Posterior cingulate gyrus (tissue), 11 donors: ENCODE measurements at places on chromosomes 16 and 17.
A peak's percentile ranks its signal among the peaks of the same experiment; 100 is the strongest.

DNA sequence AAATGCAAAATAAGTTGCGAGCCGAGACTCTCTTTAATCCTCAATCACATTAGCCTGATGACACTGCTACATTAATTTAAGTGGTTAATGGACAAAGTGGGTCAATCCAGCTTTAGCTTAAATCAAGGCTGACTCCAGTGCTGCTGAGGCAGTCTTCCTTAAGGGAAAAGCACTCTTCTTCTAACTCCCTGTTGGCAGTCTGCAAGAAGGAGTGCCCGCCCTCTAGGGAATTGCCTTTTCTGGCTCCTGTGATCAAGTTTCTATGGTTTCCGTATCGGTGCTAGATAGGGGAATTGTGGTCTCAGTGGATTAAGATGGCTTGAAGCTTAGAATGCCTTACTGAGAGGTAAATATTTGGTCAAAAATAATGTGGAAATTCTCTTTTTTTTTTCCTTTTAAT, 41.0 kb downstream of the HS3ST3B1 start:
- no peak for DNase-seq

- DNase-seq: peak; percentile 52
Observed at GRCh38 chr16:89347807-89348206, 130.3 kb downstream of the ZNF778 start.

GRCh38 chr16:78493573-78493972, 394.1 kb downstream of the WWOX start:
- DNase-seq: no peak

DNA sequence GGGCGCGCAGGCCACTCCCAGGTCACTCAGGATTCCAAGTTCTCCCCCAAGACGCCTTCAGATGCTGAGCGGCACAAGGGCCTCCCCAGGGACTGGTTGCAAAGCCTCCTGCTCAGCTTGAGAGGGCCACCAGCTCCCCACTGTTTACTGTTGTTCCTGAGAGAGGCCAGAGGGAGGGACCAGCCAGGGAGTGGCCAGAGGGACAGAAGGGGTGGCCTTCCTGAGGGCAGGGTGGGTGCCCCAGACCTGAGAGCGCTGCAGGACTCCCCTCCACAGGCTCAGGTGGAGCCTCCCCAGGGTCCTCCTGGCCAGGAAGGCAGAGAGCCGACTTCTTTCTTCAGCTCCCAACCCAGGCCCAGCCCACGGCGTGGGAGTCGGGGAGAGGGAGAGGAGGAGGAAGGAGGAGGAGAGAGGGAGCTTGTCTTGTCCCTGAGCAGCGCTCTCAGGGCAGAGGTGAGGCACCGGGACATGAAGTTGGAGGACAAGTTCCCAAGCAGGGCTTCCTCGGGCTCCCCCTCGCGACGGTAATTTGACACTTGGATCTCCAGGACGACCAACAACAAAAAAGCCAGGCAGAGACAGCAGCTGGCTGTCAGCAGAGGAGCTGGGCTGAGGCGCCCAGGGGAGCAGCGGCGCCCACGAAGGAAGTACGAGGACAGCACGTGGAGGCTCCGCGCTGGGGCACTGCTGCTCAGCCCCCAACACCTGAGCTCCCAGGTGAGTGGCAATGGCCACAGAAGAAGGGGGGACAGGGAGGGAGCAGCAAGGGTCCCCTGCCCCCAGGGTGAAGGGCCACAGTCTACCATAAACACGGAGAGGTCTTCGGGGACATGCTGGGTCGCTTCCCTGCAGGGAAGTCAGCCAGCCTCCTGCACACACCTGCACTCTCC, 497 bp downstream of the SMIM5 start:
- peak; percentile 84 for DNase-seq

- no peak for DNase-seq
Observed at GRCh38 chr17:57033296-57033695, 51.8 kb upstream of the AKAP1 start.

GRCh38 chr16:4404247-4404966, 12.0 kb downstream of the CORO7 start:
- peak; percentile 36 for DNase-seq

- DNase-seq: no peak
Observed at GRCh38 chr16:78705694-78706093, 606.2 kb downstream of the WWOX start.

DNA sequence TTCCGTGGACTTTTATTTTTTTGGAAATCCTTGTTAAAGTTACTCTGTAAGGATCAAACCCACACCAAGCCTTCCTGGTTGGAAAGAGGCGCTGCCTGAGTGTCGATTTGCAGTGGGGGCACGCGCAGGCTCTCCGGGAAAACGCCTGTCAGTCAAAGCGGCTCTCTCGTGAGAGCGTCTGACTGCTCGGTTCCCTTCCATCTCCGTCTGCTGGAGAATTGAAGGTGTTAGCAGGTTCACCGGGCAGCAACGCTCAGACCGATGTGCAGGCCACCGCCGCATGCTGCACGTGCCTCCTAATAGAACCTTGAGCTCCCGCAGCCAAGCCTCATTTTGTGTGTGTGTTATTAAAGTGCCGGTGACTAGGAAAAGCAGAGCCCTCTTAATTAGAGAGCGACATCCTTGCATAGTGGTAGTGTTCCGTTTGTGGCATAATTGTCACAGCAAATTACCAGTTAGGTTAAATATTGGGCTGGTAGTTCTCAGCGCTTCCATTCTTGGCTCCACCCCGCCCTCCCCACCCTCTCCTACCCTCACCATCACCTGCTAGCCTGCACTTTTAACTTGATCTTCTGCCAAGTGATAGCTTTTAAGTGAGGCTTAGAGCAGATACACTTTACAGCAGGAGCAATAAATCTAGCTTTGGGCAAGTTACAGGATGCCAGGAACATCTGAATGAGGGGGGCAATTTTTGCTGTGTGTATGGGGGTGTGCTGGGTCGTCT, 75.5 kb downstream of the RPA1 start:
- DNase-seq: peak; percentile 73

GRCh38 chr16:81221731-81222130, 16.8 kb upstream of the BCO1 start:
- no peak for DNase-seq

DNA sequence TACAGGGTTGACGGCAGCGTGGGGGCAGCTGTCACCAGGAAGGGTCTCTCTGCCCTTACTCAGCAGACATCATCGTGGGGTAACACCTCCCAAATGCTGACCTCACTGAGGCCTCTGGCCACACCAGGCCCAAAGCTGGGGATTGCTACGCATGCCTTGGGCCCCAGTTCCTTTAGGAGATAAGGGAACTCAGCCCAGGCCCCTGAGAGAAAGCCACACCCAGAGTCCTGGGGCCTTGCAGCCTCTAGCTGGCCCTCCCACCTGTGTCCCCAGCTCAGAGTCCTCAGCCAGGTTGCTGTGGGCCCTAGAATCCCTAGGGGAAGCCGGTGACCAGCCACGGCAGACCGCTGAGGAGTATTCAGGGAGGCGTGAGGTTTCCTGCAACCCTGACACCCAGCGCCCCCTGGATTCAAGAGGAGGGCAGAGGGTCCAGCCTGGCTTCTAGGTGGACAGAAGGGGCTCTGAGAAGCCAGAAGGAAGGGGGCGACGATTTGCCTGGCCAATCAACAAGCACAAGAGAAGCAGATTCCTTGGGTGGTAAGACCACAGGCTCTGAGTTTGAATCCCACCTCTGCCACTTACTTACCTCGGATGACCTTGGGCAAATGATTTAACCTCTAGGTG, 10.3 kb upstream of the GINS2 start:
- DNase-seq: no peak

GRCh38 chr16:17469011-17469740, 1.6 kb downstream of the XYLT1 start:
- no peak for DNase-seq

- no peak for DNase-seq
Observed at GRCh38 chr16:14462811-14463210, 167.2 kb downstream of the PARN start.

- DNase-seq: peak; percentile 50
Observed at GRCh38 chr16:69727916-69728270, 1.5 kb upstream of the NQO1 start.

- no peak for DNase-seq
Observed at GRCh38 chr16:66275775-66276428, 90.6 kb upstream of the CDH5 start.

DNA sequence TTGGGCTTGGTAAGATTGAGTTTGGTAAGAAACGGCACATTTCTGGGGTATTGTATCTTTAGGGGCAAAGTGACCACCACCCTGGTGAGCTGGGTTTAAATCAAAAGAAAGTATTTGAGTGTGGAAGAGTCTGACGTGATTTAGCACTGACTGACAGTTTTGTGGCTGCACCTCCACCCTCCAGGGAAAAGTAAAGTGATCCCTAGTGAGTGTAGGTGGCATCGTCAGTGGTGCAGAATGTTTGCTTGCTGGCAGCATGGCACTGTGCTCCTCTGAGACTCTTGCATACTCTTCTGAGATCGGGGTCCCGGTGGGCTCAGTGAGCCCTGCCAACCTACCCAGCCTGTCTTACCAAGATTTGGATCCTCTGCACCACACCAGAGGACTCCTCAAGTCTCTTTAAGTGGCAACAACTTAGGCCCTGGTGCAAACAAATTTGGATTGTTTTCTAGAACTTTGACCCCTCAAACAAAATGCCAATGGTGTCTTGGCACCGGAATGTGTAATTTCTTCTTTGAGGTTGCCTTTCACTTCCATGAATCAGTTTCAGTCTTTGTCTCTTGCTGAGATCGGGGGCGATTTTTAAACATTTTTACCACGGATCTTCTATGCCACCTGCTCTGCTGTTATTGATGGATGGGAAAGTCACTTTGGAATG, 2.8 kb downstream of the PRKCB start:
- no peak for DNase-seq

- DNase-seq: peak; percentile 92
Observed at GRCh38 chr17:19724501-19725420, 8.4 kb upstream of the SLC47A2 start.

DNA sequence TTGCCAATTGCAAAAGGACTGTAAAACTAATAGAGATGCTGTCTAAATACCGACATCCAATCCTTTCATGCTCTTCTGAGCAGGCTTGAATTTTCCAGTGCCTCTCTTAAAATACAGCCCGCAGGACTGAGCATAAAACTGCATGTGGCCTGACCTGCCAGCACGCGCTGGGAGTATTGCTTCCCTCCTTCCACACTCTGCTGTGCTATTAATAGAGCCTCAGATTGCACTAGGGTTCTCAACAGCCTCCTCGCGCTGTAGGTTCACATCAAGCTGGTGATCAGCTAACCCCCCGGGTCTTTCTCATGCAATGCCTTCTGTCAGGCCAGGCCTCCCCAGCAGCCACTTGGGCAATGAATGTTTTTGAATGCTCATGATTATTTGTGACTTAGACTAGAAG, 14.2 kb upstream of the MSI2 start:
- DNase-seq: no peak

DNA sequence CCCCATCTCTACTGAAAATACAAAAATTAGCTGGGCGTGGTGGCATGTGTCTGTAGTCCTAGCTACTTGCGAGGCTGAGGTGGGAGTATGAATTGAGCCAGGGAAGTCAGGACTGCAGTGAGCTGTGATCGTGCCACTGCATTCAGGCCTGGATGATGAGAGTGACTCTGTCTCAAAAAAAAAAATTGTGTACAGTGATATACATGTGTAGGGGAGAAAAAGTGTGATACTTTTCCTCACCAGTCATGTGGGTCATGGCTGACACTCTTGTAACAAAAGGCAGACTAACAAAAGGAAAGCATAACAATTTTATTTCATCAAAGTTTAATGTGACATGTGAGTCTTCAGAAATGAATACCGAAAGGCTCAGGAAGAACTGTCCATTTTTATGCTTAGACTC, 2.0 kb upstream of the ABCC12 start:
- no peak for DNase-seq

- no peak for DNase-seq
Observed at GRCh38 chr17:41689497-41690299, 1.0 kb downstream of the EIF1 start.

DNA sequence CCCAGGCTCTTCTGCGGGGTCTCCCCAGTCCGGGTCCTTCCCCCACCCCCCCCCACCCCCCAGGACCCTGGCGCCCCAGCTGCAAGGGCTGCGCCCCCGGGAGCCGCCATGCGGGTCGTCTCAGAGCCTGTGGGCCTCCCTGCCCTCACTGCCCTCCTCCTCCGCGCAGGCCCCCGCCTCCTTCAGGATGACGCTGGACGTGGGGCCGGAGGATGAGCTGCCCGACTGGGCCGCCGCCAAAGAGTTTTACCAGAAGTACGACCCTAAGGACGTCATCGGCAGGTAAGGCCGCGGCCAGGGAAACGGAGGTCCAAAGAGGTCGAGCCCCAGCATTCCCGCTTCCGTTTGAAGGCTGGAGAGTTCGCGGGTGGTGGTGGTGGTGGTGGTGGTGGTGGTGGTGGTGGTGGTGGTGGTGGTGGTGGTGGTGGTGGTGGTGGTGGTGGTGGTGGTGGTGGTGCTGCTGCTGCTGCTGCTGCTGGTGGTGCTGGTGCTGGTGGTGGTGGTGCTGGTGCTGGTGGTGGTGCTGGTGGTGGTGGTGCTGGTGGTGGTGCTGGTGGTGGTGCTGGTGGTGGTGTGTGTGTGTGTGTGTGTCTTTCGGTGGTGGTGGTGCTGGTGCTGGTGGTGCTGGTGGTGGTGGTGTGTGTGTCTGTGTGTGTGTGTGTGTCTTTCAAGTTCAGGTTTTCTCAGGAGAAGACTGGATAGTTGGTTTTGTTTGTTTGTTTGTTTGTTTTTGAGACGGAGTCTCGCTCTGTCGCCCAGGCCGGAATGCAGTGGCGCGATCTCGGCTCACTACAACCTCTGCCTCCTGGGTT, 615 bp downstream of the PHKG2 start:
- DNase-seq: no peak

GRCh38 chr17:4267402-4267801, 3.6 kb upstream of the ANKFY1 start:
- no peak for DNase-seq

- DNase-seq: no peak
Observed at GRCh38 chr16:3274490-3274889, 8.8 kb upstream of the ZNF263 start.

DNA sequence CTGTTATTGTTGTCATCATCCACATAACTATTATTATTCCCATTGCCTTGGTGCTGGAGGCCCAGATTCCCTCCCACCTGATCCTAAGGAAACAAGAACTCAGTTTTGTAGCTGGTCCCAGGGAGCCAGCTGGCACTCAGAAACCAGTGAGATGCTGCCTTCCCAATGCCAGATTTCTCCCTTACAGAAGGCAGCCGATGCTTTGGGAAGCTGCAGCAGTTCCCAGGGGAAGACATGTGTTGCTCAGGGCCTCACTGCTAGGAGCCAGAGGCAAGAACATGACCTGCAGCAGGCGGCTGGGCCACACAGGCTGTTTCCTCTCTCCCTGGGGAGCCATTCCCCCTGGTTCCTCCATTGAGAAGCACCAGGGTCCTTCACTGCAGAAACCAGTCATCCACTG, 59.9 kb upstream of the GRIN2A start:
- no peak for DNase-seq

DNA sequence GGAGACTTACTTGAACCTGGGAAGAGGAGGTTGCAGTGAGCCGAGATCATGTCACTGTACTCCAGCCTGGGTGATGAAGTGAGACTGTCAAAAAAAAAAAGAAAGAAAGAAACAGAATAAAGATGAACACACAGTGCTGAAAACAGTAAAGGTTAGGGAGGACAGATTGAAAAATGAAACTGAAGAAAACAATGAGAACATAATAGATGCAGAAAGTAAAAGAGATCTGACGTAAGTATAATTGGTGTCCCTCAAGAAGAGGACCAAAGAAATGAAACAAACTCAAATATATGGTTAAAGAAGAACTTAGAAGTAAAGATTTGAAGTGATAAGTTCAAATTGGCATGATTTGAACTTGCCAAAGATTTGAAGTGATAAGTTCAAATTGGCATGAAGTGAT, 7.1 kb downstream of the DCAF7 start:
- DNase-seq: no peak
